ENCODE measurements at places on chromosomes 3 and 15. TPM values are rescaled to one million over a fixed set of nuclear protein-coding genes. Genes with fewer than 3 reads are reported as not detected.

Gene PTPN23
- polyA plus RNA-seq = 29.9 TPM

DNA sequence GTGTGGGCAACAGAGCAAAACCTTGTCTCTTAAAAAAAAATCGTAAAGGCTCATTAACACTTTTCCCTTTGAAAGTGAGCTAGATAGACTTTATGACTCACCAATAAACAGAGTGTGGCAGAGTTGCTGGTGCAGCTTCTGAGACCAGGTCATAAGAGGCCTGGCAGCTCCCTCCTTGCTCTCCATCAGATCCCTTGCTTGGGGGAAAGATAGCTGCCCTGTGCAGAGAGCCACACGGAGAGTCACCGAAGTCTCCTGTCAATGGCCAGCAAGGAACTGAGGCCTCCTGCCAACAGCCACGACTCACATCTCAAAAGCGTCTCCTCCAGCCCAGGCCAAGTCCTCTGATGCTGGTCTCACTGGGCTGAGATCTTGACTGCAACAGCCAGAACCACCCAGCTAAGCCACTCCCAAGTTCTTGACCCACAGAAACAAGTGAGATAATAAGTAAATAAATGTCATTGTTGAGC is 8.7 kb upstream of the GP9 start:
- DNase-seq = no peak

DNA sequence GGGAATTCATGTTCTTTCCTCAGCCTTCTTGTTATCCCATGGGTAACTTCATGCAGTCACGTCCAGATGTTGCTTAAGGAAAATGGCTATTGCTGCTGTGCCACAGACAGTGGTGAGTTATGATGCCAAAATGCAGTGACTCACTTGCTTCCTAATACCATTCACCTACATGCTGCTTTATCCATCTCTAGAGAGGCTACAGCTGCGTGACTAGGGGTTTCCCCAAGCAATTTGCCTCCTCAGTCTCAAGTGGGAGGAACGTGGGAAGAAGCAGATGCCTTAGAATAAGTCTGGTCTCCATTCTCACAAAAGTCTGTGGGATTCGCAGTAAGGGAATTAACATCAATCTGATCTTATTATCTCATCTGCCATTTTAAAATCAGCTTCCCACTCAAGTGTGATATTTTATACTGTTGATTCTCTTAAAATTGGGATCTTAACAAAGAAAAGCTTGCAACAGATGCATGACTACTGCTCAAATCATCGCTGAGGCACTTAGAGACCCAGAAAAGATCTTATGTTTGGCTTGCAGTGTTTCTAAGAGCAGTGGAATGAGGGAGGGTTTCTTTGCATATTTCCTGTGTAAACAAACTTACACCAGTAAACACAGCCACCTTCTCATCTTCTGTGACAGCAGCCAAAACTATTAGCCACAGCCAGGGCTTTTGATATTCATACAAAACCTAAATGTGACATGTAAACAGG is 62.0 kb upstream of the ACP3 start:
- DNase-seq = no peak

Gene ARHGEF26
- polyA plus RNA-seq = 15.3 TPM

DNA sequence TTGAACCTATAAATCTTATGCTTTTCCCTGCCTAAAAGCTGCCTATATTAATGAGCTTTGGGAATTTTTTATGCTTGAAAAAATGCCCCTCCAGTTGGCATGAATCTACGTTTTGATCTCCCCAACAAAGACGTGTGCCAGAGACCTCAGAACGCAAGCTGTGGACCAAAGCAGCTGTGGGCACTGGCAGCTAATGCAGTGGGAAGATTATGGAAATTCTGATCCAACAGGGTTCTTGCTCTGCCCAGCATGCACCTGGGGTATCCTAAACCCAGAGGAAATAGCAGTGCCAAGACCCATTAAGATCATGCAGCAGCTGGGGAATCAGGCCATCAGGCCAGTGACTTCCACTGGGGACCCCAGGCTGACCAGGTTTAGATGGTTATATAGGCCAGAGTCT is 423.0 kb downstream of the ZBBX start:
- no peak for DNase-seq

Gene ACKR2
- 2.0 TPM for polyA plus RNA-seq

- no peak for DNase-seq
Measured at GRCh38 chr3:96059301-96059700, 755.1 kb upstream of the EPHA6 start.

DNA sequence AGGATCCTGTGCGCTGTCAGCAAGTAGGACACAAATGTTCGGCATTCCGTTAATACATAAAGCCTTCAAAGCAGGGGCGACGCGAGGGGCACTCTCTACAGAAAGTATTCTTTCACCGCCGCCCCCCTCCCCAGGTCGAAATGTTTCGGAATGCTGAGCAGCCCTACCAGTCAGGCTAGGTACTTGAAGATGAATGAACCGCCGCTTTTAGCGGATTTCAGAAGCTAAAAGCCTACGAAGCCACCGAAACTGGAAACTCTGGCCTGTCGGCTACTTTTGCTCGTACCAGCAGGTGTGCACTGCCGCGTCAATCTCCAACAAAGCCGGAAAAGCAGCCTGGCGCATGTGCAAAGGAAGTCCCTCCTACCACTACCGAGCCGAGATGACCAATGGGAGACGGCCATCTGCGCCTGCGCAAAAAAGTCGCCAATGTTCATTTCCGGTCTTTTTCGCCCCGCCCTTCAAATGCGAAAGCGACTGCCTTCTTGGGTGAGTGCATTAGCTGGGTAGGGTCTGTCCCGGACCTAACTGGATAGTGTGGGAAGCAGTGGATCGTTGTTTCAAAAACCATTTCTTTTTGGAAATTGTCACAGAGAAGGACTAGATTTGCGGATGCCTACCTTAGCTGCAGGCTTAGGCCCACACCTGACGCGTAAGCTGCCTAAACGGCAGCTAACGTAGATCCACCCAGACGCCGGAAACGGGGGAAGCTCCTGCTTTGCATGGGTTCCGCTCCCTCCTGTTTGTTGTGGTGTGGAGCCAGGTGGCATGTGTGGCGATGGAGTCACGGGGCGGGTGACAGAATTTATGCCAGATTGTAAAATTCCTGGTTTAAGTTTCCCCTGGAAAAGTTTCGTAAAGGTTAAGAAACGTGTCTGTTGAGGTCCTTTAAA is at the start of gene WDR5B:
TSS of gene WDR5B (minus strand) at position 301 of the 893 bp plus-strand sequence. CDS start 534 bp downstream, outside the sequence.
- peak; percentile 99 for DNase-seq

Gene GNAT1
- polyA plus RNA-seq = not detected

Gene IQCH
- 6.5 TPM for polyA plus RNA-seq

Gene NOX5
- 0.89 TPM for polyA plus RNA-seq

Gene FSIP1
- 2.8 TPM for polyA plus RNA-seq

GRCh38 chr15:29570948-29571791 is 251.1 kb downstream of the TJP1 start:
- no peak for DNase-seq

GRCh38 chr15:39127925-39128617 is 452.8 kb upstream of the THBS1 start:
- DNase-seq = peak; percentile 34

Gene MCF2L2
- 0.97 TPM for polyA plus RNA-seq

Gene HRG
- polyA plus RNA-seq = 3.4 TPM

- DNase-seq = no peak
Measured at GRCh38 chr15:66294157-66294931, 976 bp downstream of the DIS3L start.

Gene PCLAF
- polyA plus RNA-seq = 60.1 TPM

Gene SMAD6
- 32.7 TPM for polyA plus RNA-seq

DNA sequence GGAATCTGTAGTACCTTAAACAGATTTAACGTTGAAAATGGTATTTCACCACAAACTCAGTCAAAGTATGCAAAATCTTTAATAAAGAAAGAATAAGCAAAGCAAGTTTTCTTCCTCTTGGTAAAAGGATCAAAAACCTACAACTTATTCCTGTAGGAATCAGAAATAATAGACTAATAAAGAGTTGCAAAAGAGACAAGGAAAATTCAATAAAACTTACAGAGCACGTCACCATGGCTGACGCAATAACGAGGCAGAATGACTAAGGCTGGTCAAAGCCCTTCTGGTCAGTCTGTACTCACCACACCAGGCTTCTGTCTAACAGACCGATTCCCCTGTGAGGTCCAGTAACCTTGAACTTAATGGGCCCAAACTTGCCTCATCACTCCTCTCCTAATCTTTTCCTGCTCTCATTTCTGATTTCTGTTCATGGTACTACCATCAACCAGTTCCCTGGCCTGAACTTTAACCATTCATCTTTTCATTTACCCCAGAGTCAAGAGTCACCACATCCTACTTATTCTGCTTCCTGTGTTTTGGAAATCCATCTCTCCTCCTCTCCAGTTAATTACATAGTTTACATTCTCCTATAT is 5.0 kb downstream of the MASP1 start:
- no peak for DNase-seq

DNA sequence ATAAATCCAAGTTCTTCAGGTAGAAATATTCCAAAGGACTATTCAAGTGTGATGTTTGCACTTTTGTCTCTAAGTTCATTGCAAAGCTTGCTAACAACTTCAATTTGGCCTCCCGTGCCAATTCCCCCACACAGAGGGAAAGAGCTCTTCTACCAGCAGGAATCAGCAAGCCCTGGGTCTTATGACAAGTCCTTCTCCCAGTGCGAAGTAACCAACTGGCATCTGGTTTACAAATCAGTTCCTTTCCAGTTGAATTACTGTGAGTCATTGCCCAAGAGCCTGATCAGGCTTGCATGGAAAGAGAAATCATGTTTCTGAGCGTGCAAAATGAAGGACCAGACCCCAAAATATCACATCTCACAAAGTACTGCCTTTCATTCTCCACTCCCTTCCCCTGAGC is 62.7 kb upstream of the SLCO3A1 start:
- DNase-seq = no peak

DNA sequence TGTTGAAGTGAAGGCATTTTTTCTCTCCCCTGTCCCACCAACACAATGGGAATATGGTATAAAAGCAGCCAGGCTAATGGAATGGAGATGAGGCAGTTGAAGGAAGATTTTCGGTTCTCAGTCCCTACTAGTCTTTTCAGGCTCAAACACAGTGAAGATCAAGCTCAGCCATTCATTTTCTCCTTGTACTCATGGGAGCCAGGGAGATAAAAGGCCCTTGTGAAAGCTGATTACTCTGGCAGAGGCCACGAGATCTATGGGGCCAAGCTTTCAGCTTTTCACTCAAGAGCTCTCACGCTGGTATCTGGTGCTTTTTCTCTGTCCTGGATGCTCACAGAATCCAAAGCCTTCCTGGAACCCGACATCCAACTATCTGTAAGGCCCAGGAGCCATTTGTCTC is 14.5 kb upstream of the FAN1 start:
- DNase-seq = no peak

DNA sequence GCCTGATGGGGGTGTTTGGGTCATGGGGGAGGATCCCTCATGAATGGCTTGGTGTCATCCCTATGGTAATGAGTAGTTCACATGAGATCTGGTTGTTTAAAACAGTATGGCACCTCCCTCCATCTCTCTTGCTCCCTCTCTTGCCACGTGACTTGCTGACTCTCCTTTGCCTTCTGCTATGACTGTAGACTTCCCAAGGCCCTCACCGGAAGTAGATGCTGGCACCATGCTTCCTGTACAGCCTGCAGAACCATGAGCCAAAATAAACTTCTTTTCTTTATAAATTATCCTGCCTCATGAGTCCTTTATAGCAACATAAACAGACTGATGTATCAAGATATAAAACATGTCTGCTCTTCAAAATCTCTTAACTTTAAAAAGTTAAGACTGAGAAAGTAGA is 96.1 kb downstream of the TFDP2 start:
- DNase-seq = no peak

DNA sequence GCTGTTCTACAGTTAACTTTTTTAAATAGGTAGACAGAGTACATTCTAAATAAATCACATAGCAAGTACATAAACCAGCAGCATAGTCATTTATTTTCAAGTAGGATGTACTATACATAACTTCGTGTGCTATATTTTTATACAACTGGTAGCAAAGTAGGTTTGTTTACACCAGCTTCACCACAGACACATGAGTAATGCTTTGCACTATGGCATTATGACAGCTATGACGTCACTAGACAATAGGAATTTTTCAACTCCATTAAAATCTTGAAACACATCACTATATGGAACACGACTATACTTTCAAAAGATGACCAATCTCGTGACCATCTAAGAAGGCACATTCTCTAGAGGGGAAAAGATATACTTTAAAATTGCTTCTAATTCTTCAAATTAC is 3.5 kb downstream of the TEX55 start:
- no peak for DNase-seq

DNA sequence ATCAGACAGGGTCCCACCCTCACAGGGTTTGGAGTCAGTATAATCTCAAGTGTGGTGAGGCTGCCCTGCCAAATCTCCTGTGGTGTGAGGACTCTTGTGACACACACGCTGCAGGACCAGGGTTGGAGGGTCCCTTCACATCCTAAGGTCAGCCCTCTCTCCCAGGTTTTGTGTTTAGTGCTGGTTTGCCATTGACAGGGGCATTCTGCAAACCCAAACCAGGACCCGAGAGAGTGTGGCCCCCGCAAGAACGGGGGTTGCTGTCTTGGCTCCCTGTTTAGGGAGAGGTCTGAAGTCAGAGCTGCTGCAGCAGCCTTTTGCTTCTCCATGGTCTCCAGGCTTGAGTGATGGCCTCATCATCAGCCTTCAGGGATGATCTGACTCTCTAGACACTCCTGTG is 14.7 kb downstream of the FAM107A start:
- no peak for DNase-seq

DNA sequence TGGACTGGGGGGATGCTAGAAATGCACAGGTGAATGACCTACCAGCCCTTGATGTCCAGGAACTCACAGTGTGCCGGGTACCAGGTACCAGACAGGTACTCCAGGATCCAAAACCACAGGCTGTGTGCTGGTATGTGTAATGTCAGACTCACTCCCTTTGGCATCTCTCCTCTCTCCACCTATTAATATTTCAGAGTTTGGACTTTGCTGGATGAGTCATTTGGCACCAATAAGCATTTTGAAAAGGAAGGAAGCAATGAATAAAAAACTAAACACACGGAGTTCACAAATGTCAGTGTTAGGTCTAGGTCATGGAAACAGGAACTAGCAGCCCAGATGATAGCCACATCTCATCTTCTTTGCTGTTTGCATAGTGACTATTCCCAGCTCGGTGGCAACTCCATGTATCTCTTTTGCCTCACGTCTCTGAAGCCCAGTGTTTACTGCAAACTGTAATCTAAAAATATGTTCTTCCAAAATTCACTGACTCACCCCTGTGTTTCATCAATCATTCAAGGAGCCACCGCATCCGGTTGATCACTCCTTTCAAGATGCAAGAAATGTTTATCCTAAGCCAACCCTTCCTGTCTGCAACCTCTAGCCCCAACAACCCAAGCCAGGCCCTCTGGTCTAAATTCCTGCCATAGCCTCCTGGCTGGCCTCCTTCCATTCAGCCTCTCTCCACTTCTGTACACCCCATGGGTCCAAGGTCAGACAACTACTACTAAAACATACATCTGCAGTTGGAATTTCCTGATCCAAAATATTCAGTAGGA is 8.4 kb downstream of the ITGB5 start:
- DNase-seq = no peak

Gene SIDT1
- polyA plus RNA-seq = 3.2 TPM

Gene TBL1XR1
- polyA plus RNA-seq = 134 TPM

DNA sequence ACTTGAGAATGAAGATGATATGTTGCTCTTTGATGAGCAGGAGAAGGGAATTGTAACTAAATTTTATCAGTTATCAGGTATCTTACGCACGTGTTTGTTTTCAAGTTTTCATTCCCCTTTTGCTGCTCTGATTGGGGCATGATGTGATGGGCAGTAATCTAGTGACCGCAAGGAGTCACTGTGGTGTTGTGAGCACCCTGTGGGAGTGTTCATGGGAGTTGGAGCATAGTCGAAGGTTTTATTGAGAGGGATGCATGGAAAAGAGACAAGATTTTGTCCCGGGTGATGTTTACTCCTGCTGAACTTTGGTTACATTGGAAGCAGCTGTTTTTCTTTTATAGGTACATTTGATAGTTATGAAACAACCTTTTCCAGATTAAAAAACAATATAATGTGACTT is 2.1 kb downstream of the FAN1 start:
- DNase-seq = no peak

Gene EPHA3
- polyA plus RNA-seq = 6.0 TPM

Measured in right renal pelvis (tissue), 4 donors.